ENCODE measurements at places on chromosomes 13 and 19.

- no peak for DNase-seq
Measured at GRCh38 chr19:47663435-47663910, 49.7 kb upstream of the EHD2 start.

- DNase-seq, result peak; percentile 37
Measured at GRCh38 chr19:3818918-3819317, 32.7 kb upstream of the MATK start.

GRCh38 chr13:70612881-70613280 is 504.6 kb upstream of the KLHL1 start:
- no peak for DNase-seq

- DNase-seq, result peak; percentile 50
Measured at GRCh38 chr19:11375143-11375948, 880 bp downstream of the SWSAP1 start.

DNA sequence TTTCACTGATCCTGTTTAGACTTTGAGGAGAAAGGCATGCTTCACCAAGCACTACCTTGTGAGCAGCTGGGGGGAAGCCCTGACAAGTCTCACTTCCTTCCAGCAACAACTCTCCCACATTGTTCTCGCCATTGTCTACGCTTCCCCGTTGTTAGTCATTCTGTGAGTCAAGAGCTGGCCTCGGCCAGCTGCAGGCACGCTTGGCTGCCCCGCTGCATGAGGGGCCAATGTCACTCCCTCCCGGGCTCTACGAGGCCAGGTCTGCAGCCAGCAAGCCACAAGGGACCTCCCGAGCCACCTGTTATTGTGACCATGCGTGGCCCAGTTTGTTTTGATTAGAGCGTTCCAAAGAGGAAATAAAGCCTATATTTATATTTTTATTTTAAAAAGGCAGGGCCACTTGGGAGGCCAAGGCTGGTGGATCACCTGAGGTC is 220.9 kb downstream of the FOXO1 start:
- DNase-seq, result no peak

GRCh38 chr13:50644081-50644871 is 199.2 kb downstream of the DLEU7 start:
- no peak for DNase-seq

GRCh38 chr19:39733841-39734240 is 4.0 kb downstream of the CLC start:
- DNase-seq, result no peak

- DNase-seq, result no peak
Measured at GRCh38 chr13:111508164-111508870, 187.9 kb downstream of the TEX29 start.

GRCh38 chr19:38252941-38253691 is 3.1 kb downstream of the PPP1R14A start:
- peak; percentile 79 for DNase-seq

GRCh38 chr13:97124915-97125809 is 97.0 kb upstream of the MBNL2 start:
- peak; percentile 67 for DNase-seq

DNA sequence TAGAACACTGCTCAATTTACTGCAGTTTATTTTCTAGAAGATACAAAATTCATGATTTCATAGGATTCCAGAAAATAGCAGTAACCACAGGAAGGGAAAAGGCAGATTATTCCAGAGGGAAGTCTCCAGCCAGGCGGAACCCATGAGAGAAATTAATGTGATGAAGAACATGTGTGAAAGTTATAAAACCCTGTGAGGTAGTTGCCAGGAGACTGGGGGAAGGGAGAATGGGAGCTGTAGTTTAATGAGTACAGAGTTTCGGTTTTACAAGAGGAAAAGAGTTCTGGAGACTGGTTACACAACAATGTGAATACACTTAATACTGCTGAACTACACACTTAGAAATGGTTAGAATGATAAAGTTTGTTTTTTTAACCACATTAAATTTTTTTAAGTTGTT is 14.2 kb upstream of the PDX1 start:
- DNase-seq, result no peak

GRCh38 chr13:62057286-62057685 is 641.6 kb upstream of the PCDH20 start:
- DNase-seq, result no peak

DNA sequence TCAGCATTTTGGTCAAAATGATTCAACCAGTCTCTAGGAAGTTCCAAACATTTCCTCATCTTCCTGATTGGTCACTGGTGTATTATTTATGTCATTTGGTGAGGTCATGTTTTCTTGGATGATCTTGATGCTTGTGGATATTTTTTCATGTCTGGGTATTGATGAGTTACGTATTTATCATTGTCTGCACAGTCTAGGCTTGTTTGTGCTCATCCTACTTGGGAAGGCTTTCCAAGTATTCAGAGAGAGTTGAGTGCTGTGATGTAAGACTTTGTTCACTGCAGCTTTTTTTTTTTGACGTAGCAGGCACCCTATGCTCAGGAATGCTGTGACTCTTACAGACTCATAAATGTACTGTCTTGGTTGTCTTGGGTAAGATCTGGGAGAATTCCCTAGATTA is 509.5 kb downstream of the SLITRK1 start:
- no peak for DNase-seq

- no peak for DNase-seq
Measured at GRCh38 chr19:1220477-1220930, 14.9 kb downstream of the STK11 start.

- DNase-seq, result no peak
Measured at GRCh38 chr13:83151308-83151660, 731.0 kb downstream of the SLITRK1 start.

- DNase-seq, result no peak
Measured at GRCh38 chr19:45664575-45664974, 3.4 kb upstream of the GIPR start.

DNA sequence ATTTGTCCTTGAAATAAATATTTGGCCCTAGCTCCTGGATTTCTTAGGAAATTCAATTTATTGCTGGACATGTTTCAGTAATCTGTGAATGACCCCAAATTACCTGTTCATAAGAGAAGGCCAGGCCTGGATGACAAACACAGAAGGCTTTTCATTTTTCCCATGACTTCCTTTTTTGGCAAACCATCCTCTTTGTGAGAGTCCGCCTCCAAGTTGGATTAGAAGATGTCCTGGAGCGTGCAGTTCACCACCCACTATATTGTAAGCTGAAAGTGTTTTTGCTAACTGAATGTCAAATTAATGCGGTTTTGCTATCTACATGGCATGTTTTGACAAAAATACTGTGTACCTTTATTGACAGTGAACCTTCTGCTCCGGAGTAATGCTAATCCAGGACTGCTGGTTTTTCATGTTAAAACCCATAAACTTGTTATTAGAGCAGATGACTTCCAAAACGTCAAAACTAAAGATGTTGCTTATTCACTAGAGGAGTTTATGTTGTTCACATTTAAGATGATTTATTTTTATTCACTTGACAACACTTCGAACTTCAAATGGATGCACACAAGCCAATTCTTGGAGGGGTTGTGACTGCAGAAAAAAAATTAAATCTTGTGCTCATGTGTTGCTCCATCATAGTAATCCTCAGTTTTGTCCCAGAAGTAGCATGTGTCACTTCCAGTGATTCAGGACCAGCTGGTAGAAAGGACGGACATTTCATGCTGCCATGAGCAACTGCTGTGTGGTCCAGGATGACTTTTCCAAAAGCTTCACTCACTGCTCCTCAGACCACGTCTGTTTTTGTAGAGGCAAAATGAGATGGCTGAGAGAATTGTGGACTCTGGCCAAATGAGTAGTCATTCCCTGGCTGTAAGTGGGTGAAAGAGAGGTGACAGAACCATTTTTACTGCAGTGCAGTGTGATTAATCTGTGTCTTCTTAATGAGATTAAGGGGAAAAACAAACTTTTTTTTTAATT is 71.0 kb downstream of the ITGBL1 start:
- no peak for DNase-seq

DNA sequence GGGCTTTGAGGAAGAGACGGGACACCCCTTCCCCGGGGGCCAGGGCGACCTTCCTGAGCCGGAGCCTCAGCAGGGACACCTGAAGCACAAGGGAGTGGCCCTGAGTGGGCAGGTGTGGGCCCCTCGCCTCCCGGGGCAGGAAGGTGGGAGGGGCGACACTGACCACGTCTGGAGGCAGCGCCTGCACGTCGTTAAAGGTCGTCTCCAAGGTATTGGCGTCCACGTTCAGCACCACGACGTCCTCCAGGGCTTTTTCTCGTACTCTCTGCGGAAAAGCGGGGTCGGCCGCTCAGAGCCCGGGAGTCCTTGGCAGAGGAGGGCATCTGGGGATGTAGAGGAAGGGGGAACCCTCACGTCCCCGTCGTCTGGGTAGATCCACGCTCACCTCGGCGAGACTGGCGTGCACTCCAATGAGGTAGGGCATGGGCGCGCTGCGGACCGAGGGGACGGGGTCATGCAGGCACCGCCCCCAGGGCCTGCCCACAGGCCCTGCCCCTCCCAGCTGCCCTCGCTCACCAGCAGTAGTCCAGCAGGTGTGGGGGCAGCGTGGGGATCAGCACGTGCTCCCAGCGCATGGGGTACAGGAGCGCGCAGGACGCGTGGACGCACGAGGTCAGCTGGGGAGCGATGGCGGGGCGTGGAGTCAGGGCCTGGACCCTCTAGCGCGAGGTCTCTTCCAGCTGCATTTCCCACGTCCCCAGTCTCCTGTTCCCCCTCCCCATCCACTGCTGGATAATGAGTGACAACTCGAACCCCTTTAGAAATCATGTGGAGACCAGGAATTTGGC is 6.1 kb downstream of the DENND1C start:
- DNase-seq, result peak; percentile 39

DNA sequence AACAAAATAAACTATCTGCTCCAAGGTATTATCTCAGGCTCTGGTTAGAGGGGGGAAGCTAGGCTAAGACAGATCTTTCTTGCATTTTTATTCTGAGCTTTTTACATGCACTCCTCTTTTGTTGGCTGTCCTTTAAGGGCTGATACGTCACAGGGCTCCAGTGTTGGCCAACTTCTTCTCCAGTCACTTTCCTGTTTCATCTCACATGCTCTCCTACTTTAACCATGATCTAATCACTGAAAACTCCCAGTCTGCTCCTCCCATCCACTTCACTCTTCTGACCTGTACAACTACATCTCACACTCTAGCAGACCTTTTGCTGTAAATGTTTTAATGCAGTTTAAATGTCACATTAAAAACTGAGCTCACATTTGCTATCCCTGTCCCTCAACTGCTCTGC is 510.0 kb upstream of the KLF12 start:
- DNase-seq, result no peak

GRCh38 chr19:10655457-10656312 is 1.5 kb downstream of the ILF3 start:
- DNase-seq, result no peak

GRCh38 chr13:46551410-46552302 is 1.3 kb upstream of the LRCH1 start:
- DNase-seq, result peak; percentile 80

- peak; percentile 82 for DNase-seq
Measured at GRCh38 chr19:9075064-9075949, 11.6 kb upstream of the OR1M1 start.

GRCh38 chr19:50854636-50855410 is at the start of gene KLK3:
TSS of gene KLK3 (plus strand) at chr19:50854915. CDS start at chr19:50854956, 41 bp downstream.
- no peak for DNase-seq

DNA sequence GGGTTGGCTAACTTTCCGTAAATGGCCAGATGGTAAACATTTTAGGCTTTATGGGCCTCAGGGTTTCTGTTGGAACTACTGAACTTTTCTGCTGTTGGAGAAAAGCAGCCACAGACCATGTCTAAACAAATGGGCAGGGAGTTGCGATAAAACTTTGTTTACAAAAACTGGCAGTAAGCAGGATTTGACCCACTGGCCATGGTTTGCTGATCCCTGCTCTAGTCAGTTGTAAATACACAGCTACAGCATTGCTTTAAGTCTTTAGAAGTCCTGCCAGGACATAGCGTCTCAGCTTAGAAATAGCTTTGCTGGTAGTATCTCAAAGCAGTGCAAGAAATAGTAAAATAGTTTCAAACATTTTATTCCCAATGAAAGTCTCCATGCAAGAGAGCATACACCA is 88.4 kb downstream of the NALCN start:
- DNase-seq, result no peak

DNA sequence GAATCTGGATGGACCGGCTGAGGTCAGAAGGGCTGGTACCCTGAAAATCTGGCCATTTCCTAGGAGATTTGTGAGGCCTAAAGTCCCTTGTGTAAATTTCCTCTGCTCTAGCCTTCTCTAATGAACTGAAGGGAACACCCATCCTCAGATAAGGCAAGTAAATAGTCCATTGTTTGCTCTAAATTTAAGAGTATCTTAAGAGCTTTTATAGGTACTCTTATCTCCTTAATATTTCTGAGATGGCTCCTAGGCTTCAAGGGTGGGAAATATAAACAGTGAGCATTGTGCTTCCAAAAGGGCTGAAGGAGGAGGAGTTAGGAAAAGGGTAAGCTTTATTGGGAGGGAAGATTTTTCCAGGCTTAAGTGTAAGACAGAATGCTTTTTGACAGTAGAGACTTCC is 148.7 kb upstream of the EDNRB start:
- DNase-seq, result no peak

DNA sequence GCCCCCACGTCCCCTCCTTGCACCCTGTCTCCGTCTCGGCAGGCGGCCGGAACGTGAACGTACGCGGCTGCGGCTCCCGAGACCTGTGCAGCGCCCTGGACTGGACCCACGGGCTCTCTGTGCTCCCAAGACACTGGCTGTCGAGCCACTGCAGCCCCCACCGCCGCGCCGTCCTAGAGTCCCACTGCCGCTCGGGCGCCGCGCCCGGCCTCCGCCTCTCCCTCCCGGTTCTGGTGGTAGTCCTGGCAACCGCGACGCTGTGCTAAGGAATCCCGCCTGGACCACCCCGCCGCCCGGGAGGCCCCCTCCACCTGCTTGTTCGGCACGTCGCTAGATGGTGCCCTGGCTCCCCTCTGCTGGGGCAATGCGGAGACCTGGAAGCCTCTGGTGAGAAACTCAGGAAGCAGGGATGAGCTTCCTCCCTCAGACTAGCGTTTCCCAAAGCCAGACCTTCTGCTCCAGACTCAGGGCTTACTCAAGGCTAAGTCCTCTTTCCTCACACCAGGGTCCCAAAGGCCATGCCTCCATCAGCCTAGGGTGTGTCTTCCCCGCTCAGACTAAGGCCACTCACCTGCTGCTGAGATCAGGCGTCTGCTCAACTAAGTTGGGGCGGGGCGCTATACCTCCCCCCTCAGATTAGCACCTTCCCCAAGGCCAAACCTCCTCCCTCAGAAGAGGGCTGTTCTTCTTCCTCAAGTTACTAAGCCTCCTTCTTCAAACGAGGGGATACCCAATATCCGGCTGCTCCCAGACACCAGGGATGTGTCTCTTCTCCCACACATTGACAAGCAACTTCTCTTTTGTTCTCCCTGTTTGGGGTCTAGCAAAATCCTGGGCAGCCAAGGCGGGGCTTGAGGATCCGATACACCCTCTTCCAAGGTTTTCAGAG is 16.1 kb upstream of the IRGC start:
- peak; percentile 55 for DNase-seq

GRCh38 chr13:70622796-70623195 is 514.5 kb upstream of the KLHL1 start:
- no peak for DNase-seq

Data from D341Med (cell line).